OCI-M1 (cell line): ENCODE measurements at places on chromosomes 16 and 17.

DNA sequence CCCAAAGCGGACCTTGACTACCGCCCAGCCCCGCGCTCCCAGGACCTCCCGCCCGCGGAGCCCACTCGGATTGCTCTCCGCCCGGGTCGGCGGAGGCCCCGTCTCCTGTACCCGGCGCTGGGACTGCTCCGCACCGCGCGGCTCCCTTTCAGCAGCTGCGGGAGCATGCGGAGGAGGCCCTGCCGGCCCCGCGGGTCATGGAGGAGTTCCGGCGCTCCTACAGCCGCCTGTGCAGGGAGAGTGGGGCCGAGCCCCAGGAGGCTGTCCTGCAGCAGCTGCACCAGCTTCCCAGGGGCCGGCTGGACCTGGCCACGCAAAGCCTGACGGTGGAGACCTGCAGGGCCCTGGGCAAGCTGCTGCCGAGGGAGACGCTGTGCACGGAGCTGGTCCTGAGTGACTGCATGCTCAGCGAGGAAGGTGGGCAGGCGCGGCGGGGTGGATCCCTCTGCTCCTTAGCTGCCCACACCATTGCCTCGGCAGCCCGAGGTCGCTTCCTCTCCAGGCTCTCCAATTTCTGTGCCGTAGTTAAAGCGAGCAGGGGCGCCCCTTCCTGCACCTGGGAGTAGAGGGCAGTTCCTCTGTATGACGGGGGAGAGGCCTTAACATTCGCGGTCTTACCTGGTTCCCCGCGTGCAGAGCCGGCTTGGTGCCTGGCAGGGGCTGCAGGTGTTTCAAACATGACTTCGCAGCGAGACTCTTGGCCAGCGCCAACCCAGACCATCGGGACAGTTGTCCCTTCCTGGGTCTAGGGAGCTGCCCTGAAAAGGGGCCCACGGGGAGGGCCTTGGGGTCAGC, 539 bp downstream of the LRRC45 start:
- DNase-seq, result no peak

- peak; percentile 30 for DNase-seq
Measured at GRCh38 chr17:36183001-36183971, 6.8 kb upstream of the TBC1D3B start.

DNA sequence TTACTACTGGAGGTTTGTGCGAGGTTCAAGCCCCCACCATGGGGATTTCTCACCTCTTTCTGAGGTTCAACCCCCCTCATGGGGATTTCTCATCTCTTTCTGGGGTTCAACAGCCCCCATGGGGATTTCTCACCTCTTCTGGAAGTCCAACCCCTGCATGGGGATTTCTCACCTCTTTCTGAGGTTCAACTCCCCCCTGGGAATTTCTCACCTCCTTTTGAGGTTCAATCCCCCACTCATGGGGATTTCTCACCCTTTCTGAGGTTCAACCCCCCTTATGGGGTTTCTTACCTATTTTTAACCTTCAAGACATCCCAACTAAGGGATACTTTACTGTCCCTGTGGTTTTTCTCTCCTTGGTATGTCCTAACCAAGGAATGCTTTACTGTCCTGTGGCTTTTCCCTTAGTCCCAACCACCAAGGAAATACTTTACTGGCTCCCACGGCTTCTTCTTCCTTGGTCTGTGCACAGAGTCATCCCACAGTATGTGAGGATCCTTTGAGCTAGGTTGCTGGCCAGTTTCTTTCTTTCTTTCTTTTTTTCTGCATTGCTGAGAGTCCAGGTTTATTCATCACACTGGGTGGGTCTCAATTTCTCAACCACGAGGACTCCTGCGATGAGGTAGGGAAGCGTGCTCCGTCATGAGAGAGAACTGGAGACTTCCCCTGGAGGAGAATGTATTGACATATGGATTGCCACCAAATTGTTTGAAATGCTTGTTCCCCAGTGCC, 2140.2 kb downstream of the TP53TG3F start:
- DNase-seq, result no peak

GRCh38 chr17:68489919-68490318, 22.3 kb upstream of the PRKAR1A start:
- DNase-seq, result no peak

GRCh38 chr17:43134774-43135453, 9.8 kb upstream of the BRCA1 start:
- no peak for DNase-seq

DNA sequence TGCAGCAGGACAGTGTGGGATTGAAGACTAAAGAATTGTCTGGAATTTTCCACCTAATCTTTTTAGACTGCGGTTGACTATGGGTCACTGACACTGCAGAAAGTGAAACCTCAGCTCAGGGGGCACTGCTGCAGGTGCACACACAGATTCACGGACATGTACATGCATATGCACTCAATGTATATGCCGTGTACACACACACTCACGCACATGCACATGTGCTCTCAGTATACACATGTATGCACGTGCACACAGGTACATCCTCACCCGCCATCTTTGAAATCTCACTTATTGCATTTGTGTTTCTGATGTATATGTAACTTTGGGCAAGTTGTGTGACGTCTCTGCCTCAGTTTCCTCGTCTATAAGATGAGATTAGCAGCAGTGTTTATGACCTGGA, 27.3 kb downstream of the CMIP start:
- no peak for DNase-seq

GRCh38 chr17:40347319-40348135, 17.0 kb downstream of the GJD3 start:
- DNase-seq, result no peak

DNA sequence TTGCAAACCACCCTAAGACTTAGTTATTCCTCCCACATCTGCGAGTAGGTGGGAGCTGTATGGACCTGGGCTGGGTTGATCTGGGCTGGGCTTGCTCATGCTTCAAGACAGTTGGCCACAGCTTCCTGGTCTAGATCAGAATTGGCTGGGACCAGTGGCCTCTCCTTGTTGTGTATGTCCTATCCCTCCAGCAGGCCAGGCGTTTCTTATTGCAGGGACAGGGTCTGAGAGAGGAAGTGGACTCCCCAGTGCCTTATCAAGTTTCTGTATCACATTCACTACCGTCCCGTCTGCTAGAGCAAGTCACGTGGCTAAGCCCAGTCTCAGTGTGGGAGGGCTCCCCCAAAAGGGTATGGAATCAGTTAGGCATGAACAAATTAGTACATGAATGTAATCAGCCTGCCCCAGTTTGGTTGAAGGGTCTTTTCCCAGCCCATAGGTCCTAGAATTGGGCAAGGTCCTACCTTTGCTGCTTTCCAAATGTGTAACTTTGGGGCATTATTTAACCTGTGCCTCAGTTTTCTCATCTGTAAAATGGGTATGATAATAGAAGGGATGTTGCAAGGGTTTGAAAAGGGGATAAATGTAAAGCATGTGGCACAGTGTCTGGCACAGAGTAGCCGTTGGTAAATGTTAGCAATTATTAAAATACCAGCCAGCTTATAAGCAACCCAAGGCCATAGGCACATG, 36.0 kb downstream of the NKD1 start:
- peak; percentile 80 for DNase-seq

DNA sequence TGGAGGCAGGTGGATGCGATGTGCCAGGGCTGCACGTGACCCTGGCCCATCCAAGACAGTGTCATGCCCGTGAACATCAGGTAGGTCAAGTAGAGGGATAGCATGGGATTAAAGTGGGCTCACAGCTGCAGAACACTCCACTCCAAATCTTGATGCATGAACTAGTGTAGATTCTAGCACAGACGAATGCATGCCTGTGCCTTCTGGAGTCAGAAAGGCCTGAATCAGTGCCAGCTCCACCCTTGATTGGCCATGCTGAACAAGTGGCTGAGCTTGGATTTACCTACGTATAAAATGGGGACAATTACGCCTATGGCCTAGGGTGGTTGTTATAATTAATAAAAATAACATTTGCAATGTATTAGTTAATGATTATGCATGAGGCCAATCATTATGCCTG, 10.6 kb downstream of the IRX3 start:
- DNase-seq, result no peak

- DNase-seq, result no peak
Measured at GRCh38 chr17:7294614-7295153, at the start of gene YBX2. TSS of gene YBX2 (minus strand) at chr17:7294639. CDS start at chr17:7294500, 139 bp downstream.

DNA sequence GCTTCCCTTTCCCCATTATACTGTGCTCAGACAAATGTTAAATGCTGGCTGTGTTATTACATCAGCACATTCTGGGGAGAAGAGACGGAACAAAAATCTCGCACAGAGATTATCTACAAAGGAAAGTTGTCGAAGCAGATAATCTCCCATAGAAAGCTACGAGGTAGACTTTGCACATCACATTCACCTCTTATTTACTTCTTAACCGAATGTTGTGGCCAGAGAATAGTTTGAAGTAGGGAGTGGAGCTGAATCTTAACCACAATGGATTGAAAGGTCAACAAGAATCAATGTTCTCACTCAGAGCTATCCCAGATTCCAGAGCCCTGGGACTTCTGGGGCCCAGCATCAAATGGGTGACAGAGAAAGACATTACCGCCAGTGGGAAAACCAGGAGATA, 28.4 kb upstream of the LONP2 start:
- no peak for DNase-seq

- no peak for DNase-seq
Measured at GRCh38 chr17:72467841-72468653, 347.2 kb downstream of the SOX9 start.

- no peak for DNase-seq
Measured at GRCh38 chr17:16919663-16920627, 52.0 kb downstream of the TNFRSF13B start.

GRCh38 chr17:37160944-37161343, 212.2 kb downstream of the AATF start:
- no peak for DNase-seq

DNA sequence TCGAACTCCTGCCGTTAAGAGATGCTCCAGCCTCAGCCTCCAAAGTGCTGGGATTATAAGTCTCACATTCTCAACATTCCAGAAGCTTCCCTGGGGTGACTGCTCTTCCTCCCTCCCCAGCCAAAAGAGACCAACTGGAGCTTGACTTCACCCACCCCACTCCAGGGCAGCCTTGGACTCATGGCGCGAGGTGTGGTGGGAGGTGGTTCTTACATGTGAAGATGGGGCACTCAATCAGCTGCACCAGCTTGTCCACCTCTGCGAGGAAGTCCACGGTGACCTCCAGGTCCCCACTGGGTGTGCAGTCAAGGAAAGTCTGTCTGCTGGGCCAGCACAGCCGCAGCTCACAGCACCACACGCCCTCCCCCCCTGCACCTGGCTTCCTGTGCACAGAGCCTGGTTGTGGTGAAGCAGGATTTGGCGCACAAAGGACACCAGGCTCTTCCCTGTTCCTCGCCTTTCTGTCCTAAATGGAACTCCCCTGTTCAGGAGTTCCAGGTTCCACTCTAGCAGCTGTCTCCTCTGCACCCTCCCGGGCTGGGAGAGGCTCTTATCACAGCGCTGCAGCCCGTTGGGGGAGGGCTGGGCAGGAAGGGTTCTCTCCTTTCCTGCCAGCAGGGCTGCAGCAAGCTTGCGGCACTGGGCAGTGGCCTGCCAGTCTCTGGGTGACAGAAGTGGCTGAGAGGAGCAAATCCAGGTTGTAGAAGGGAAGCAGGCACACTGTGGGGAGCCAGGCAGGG, 9.6 kb upstream of the MTSS2 start:
- peak; percentile 91 for DNase-seq

DNA sequence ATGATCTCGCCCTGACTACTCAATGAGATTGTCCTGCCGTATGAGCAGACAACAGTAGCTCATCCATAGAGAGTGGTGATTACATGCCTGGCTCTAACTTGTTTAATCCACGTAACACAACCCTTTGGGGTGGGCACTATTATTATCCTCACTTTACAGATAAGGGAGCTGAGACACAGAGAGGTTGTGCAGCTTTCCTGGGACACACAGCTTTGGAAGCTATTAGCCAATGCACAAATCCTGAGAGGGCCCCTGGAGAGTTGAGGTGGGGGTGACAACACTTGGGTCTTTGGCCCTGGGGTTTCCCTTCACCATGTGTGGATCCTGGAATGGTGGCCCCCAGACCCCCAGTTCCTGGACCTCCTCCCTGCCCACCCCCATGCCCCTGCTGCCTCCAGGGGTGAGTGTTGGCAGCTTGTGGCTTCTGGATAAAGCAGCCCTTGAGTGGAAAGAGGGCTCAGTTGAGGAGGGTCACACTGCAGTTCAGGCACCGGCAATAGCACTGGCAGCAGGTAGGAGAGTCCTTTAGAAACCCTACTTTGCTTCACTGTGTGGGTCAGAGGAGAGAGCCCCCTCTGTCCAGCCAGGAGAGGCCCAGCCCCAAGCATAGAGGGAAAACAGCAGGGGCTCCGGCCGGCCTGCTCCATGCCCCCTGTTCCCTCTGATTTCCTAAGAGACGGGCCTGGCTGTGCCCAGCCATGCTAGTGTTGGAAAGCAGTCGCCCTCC, 230.7 kb downstream of the KATNIP start:
- DNase-seq, result no peak

- no peak for DNase-seq
Measured at GRCh38 chr17:8632061-8632460, 1.5 kb upstream of the MYH10 start.

DNA sequence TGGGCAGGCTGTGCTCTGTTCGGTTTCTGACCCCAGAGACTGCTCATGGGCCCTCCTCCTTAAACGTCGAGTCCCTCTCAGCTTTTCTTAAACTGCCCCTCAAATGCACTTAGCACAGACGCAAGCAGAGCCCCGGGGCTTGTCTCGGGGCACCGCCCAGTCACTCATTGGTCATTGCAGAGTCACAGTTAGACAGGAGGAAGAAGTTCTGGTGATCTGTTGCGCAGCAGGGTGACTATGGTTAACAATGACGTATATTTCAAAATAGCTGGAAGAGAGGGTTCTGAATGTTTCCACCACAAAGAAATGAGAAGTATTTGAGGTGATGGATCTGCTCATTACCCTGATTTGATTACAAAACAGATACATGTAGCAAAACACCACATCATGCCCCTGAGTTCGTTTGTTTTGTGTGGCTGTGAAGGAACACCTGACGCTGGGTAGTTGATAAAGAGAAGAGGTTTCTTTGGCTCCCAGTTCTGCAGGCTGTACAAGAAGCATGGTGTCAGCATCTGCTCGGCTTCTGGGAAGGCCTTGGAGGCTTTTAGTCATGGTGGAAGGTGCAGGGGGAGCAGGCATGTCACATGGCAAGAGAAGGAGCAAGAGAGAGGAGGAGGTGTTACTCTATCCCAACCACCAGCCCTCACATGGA, 387.4 kb downstream of the CPPED1 start:
- no peak for DNase-seq

GRCh38 chr17:68319410-68320162, 28.3 kb downstream of the ARSG start:
- DNase-seq, result no peak
